ENCODE measurements at places on chromosomes 7 and 10. TPM values are rescaled to one million over a fixed set of nuclear protein-coding genes. Genes with fewer than 3 reads are reported as not detected.

Gene ITPRID1
- total RNA-seq: not detected

GRCh38 chr7:4549681-4550080 is 132.4 kb upstream of the FOXK1 start:
- no peak for DNase-seq

Gene PDK4
- total RNA-seq: 2.3 TPM

Gene BLNK
- total RNA-seq: not detected

Gene HSPA12A
- 3.1 TPM for total RNA-seq

- DNase-seq: no peak
Observed at GRCh38 chr10:95860166-95860940, 47.4 kb upstream of the CC2D2B start.

DNA sequence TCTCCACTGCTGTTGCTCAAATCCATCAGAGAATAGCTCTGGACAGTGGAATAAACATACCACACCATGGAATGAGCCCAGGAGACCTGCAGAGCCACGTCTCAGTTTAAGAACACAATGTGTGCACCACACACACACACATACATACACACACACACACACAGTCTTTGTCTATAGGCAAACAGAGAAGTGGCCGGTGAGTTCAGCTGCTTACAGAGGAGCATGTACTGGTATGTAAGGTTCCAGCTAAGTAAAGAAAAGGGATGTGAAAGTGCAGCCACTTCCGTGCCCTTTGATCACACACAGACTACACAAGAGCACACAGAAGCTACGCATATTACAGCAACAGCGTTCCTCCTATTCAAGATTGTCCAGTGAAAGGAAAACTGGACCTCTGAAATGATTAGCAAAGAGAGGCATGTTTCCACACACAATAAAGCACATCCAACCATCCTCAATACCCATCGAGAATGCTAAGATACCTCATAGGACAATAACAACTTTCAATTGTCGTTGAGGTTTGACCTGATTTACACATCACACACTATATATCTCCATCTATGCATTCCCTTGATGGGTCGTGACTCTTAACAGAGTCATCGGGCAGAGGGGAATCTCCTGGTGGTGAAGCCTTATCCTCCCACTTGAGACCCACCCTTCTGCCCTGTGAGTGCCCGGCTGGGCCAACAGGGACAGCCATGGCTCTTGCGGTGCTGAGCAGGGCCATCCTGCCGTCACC is 23.6 kb downstream of the SLC35B4 start:
- no peak for DNase-seq

All from RPMI7951 (cell line).